Epithelial cell of proximal tubule (primary cell): ENCODE measurements at places on chromosomes 1 and 21.

- no peak for DNase-seq
These were observed 18.0 kb downstream of the SERTAD4 start for GRCh38 chr1:210250665-210250997.

DNA sequence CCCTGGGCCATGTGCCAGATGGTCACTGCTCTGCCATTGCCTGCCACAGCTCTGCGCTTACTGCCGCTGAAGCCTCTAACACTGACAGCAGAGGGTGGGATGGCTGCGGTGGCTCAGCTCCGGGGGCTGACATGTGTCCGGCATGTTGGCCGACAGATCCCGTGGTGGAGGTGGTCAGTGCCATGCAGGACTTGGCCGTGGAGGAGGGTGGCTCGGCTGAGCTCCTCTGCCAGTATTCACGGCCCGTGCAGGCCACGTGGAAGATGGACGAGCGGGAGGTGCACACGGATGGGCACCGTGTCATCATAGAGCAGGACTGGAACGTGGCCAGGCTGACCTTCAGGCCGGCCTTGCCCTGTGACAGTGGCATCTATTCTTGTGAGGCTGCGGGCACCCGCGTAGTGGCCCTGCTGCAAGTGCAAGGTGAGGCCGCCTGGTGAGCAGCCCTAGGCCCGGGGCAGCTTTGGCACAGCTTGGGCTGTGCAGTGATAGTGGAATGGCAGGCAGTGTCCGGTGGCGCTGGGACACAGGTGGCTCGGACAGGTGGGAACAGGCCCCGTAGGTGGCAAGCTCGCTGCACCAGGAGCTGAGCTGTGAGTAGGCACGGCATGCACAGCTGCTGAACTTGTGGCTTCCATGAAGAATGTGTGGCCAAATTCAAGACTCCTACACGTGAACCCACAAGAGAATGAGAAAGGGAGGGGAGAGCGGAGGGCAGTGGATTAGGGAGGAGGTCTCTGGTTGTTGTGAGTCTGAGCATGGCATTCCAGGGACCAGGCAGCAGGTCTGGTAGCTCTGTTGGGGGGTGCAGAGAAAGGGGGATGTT is 91.8 kb downstream of the TRIM11 start:
- no peak for DNase-seq

DNA sequence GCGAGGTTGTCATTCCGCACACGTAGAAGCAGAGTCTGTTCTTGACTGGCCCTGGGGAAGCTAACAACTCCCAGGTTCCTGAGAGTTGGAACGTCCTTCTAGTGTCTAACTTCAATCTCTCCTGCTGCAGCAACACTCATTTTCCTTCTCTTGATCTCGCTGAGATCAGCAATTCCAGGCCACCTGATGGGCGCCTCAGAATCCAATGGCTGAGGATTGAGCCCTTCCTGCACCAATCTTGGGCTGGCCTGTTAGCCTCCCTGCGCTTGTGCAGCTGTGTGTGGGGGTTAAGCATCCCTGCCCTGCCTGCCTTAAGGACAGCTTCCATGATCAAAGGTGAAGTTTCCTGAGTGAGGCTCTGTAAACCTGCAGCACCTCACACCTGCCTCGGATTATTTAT is 87.9 kb downstream of the SYT2 start:
- DNase-seq: no peak

- no peak for DNase-seq
These were observed 191.9 kb upstream of the DMRTA2 start for GRCh38 chr1:50615036-50615750.

DNA sequence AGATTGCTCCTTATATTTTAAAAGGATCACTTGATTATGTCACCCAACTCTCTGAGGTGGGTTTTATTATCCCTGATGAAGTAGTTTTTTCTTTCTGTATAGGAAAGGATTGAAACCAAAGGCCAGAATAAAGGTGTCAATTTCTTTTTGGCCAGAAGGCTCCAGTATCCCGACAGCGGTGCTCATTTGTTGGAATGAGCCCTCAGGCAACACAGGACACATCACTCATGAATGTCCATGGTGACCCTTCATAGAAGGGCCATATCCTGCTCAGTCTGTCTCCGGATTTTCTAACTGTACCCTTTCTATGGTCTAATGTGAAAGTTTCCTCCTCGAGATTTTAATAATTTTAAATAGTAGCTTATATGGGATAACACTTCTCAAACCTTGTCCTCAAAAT is 171.3 kb upstream of the USP24 start:
- DNase-seq: no peak

DNA sequence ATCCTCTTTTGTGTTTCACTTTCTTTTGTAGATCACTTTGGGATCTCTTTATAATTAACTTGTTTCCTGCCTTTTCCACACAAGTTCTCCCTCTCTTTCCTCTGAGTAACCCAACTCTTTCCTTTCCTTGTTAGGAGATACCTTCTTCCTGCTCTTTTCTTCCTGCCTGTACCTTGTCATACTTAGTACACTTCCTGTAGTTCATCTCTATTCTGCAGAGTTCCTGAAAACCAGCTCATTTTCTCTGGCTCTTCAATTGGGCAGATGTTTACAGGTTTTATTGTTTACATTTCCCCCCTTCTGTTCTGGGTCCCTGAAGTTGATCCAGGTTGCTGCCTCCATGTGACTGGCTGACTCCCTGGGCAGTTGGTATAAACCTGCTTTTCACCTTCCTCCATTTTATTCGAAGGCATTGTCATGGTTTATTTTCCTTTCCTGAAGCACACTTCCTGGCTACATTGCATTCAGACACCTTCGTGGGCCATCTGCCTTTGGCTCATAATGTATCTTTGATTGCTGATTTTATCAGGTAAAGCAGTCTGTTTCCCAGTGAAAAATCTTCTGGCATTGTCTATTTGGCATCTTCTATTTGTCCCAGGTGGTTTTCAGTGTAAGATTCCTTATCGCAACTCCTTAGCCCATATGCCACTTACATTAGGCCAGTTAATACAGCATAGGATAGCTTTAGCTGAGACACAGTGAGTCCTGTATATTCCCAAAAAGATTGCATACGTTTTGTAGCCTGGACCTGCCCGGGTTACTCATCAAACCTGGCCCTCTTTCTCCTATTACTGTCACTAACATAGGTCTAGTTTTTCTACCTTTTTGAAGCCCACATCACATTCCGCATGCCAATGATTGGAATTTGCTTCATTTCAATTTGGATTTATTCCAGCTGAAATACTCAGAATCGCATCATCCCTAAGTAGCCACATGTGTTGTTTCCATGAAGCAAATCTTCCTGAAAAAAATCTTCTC is 15.4 kb downstream of the CTH start:
- no peak for DNase-seq

GRCh38 chr1:230240446-230241086 is 173.5 kb downstream of the GALNT2 start:
- DNase-seq: no peak

GRCh38 chr1:118136187-118136941 is 48.7 kb downstream of the SPAG17 start:
- no peak for DNase-seq

DNA sequence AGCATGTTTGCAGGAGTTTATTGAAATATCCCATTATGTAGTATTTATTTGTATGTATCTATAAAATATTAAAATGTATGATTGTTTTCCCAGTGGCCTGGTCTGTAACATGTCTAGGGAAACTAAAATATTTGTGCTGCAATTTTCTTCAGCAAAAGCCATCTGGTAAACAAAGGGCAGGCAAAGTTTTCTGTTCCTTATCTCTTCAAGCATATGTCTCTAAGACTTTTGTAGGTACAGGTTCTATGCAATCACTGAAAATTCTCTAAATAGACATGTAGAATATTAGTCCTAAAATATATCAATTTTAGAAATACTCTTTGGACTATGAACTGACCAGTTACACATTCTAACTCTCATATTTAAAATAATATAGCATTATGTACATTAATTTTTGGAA is 585.8 kb upstream of the RGS18 start:
- no peak for DNase-seq

DNA sequence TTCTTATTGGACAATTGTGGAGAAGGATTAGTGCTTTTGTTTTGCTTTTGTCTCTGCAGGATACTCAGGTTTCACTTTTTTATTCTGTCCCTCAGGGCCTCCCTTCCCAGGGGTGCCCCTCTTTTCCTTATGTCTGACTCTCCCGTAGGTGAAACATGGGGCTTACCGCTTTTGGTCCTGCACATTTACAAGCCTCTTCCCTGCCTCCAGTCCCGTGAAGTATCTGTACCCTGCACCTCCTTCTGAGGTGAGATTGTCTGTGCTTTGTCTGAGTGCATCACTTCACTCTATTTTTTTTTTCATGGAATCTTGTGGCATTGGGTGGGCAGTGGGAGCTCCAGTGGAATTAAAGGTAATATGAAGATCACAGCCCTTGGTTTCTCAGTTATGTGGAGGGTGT is 758.1 kb upstream of the TPTE start:
- DNase-seq: no peak

DNA sequence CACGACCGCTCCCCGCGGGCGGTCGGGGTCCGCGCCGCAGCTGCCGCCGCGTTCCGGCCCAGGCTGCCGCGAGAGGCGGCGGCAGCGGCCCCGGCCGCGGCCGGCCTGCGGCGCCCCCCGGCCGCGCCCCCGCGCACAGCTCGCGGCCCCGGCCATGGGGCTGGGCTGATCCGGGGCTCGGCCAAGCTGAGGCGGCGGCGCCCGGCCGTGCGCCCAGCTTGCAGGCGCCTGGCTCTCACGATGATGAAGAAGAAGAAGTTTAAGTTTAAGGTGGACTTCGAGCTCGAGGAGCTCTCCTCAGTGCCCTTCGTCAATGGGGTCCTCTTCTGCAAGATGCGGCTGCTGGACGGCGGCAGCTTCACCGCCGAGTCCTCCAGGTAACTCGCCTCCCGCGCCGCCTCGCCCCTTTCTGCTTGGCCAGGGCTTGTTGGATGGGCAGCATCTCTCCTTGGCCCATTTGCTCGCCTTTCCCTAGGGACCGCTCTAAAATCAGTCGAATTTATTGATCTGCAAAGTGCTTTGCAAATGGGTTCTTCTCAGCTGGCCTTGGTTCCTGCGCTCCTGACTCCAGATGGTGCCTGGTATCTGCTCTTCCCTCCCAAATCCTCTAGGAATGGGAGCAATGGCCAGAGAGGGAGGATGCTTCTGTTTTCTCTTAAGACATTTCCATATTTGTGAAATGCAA is 431 bp downstream of the EEIG2 start:
- no peak for DNase-seq

DNA sequence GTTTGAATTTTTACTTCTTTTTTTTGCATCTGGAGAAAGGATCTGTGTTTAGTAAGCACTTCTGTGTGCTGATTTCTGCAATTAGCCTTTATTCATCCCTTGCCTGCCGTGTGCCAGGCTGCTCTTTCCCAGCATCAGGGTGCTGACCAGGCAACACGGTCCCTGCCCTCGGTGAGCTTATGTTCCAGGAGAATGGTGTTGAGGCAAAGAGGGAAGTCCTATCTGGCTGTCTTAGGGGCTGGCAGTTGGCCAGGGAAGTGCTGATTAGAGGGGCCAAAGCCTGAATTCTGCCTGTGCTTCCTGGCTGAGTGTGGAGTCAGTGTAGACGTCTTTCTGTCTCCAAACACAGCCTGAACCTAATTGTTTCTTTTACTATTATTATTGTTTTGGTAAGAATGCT is 187.1 kb downstream of the CAMTA1 start:
- no peak for DNase-seq

DNA sequence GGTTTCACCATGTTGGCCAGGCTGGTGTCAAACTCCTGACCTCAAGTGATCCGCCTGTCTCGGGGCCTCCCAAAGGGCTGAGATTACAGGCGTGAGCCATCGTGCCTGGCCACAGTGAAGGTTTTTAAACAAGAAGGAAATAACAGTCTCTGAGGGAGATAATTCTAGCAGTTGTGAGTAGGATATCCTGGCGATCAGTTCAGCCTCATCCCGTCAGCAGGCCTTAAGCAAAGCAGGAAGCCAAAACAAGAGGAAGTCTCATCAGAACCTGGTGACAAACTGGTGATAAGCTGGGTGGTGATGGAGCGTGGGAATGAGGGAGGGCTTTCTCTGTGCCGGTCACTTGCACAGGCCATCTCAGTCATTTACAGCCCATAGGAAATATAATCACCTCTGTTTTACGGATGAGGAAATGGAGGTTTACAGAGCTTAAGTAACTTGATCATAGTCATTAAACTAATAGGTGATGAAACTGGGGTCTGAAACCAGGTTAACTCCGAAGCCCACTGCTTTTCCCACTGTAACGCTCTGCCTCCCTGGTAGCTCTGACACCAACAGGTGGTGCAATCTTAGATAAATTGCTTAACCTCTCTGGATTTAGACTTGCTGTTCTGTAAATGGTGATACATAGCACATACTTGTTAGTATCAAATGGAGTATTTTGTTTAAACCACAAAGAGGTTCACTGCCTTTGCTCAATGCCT is 40.8 kb upstream of the A3GALT2 start:
- DNase-seq: no peak

DNA sequence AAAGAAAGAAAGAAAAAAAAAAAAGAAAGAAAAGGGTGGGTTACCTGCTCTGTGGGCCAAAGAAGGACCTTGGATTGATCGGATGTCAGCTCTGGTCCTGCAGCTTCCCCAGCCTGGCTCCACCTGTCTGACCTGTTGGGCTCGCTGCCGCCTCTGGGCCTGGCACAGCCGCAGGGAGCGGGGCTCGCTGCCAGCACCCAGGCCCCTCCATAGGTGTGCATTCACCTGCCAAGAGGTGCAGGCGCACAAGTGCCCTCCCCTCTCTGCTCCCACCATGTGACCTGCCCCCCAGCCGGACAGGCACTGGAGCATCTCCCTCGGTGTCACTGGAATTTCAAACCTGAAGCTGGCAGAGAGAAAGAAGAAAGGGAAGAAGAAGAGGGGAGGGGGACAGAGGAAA is 33.1 kb upstream of the GPR157 start:
- no peak for DNase-seq

DNA sequence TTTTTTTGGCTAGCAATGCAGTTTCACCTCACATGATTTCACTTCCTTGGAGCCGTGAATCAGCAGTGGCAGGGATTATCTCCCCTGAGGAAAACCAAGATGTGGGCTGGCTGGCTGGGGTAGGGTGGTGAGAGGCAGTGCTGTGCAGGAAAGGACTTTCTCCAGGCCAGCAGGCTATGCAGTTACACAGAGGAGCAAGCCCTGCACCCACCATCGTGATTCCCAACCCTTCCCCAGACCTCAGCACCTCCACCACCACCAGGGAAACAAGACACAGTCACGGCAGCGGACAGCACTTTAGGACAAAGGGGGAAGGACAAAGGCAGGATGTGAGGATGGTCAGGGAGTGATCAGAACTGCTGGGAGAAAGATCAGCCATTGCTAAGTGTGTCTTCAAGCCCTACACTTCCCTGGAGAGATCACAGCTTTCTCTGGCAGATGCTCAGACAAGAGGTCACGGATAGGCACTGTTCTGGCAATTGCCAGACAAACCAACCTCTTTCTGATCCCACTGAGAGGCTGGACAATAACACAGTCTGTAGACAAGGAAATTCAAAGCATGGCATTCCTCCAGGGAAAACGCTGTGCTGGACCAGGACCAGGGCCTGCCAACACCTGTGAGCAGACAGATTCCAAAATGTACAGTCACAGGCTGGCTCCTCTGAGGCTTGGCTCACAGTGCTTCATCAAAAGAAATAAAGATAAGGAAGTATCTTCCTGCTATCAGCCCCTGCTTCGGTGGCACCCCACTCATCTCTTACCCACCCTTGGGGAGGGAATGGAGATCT is 509.4 kb downstream of the SMYD3 start:
- DNase-seq: no peak

- no peak for DNase-seq
These were observed 28.9 kb downstream of the TAS1R2 start for GRCh38 chr1:18830596-18830995.
